ENCODE measurements at places on chromosomes 11 and 22.

- no peak for DNase-seq
Measured at GRCh38 chr11:7050191-7050590, 29.9 kb downstream of the NLRP14 start.

DNA sequence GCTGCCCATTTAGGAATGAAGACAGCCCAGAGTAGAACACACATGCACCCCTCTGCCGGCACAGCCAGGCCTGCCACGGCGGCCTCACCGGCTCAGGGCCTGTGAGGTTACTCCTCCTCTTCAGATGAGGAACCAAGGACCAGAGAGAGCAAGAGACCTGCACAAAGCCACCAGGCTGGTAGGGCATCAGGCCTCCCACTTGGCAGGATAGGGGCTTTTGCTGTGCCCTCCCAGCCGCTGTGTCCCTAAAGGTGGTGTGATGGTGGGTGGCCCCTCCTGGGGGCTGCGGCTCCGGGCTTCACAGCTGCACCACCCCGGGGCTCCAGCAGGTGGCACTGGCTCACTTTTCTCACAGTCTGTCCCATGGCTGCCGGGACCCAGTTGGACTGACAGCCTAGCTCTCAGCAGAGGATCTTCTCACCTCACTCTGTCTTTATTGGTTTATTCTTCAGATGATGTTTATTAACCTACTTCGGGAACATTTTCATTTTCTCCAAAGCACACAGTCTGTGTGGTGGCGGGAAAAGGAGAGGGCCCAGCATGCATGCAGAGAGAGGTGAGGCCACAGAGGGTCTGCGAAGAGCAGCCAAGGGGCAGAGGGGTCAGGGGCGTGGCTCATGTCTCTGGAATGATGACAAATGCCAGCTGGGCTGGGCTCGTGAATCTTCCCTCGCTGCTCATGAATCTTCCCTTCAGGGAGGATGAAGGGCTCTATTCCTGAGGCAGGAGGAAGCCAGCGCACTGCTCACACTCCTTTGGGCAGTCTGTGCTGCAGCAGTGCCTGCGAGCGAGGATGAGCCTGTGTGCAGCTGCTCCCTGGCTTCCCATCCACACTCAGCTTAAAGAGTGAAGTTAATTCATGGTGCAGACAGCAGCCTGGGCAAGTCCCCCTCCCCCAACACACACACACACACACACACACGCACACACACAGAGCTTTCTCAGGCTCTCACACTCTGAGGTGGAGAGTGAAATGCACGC is 101.1 kb upstream of the PITPNB start:
- DNase-seq, result no peak

- no peak for DNase-seq
Measured at GRCh38 chr11:87897921-87898320, 277.3 kb downstream of the RAB38 start.

DNA sequence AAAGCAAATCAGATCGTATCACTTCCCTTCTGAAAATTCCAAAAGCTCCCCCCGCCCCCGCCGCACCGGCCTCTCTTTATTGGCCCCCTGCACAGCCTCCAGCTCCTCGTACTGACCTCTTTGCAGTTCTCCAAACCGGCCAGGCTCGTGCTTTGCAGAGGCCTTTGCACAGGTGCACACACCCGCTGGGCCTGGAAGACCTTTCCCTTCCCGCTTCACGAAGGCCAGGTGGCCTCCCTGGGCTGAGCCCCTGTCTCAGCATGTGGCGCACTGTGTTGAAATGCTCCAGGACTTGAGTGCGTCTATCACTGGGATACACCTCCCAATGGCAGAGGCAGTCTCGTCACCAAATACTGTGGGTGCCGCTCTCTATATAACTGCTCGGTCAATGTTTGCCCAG is 13.2 kb upstream of the ADA2 start:
- no peak for DNase-seq

GRCh38 chr22:48628891-48629543 is 1198.7 kb downstream of the BRD1 start:
- no peak for DNase-seq

DNA sequence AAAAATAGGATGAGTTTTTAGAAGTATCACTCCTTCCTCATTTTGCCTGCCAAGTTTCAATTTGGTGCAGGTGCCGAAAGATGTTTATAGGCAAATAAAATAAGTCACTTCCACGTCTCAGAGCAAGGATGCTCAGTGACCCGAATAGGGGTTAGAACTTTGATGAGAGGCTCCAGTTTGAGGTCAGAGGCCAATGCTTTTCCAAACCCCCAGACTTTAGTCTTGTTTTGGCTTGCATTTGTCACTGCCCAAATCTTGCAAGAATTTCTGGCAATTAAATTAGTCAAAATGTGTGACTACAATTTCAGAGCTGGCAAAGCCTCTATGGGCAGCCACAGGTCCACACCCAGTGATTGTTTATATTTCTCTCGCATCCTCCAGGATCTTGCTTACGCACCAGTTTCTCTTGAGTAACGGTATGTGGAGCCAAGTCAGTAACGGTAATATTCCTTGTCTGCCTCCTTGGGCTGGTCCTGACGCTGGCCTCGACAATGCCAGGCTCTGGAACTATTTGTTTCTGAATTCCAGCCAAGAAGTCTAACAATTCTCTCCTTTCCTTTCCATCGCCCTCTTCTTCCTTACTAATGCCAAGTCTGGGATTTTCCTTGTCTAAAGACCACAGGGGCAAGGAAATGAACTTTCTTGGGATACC is 9.9 kb upstream of the NUP160 start:
- DNase-seq, result no peak

- DNase-seq, result no peak
Measured at GRCh38 chr22:36900225-36900624, 13.2 kb upstream of the CSF2RB start.

- DNase-seq, result no peak
Measured at GRCh38 chr11:62889484-62890437, 9.1 kb downstream of the SLC3A2 start.

DNA sequence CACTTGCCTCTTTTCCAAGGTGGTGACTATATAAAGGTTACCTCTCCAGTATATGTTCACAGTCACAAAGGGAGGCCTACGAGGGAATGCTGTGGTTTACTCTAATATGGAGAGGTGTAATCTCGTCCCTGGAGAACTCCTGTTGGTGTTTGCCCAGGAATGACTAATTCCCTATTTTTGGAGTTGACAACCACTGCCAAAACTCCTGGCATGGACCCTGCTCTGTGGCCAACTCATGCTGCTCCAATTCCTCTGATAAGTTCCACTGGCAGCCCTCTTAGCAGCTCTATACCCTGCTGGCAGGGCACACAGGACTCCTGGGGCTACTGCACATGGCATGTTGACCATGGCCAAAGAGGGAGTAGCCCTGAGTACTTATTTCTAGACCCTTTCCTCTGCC is 418.7 kb upstream of the ANO5 start:
- DNase-seq, result no peak

- DNase-seq, result peak; percentile 32
Measured at GRCh38 chr11:122808478-122808869, 29.8 kb upstream of the CRTAM start.

DNA sequence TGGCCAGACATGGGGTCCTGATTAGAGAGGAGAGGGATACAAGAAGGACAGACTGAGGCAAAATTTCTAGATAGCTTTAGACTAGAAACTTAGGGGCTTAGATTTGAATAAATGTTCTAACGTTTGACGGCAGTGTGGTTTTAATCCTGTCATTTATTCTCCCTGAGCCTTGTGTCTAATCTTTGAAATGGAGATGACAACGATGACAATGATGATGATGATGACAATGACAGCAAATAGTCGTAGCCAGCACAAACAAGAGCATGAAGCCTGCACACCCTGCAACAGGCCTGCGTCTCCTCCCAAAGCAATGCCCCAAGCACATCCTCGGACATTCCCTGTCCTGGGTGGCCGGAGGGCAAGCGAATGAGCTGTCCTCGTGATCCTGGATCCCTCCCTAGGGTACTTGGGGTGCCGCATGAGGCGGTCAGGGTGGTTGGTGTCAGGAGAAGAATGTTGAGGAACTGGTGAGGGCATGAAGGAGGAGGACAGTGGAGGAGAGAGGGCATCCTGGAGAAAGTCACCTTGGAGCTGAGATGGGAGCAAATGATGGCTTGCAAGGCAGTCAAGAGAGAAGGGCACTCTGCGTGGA is 502.1 kb upstream of the B3GAT1 start:
- no peak for DNase-seq

DNA sequence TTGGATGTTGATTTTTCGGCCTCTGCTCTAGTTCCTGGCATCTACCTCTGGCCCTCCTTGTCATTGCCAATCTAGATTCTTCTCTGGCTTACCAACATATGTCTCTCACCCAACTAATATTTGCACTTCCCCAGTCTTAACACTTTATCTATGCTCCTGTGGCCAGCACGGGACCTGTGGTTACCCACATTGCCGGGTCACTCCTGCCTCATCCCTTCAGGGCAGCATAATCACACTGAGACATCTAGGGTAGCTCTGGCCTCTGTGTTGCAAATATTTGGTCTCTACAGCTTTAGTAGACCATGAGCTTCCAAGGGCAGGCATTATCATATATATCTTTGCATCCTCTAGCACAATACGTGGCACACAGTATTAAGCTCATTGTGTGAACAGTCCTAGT is 182.0 kb upstream of the ARHGAP20 start:
- no peak for DNase-seq

- DNase-seq, result no peak
Measured at GRCh38 chr22:17946662-17947367, 77.5 kb downstream of the MICAL3 start.

- peak; percentile 3 for DNase-seq
Measured at GRCh38 chr11:79902493-79902892, 461.7 kb upstream of the TENM4 start.

- no peak for DNase-seq
Measured at GRCh38 chr11:32056438-32056837, 34.4 kb upstream of the RCN1 start.

- DNase-seq, result no peak
Measured at GRCh38 chr11:32893343-32894148, 935 bp downstream of the QSER1 start.

- no peak for DNase-seq
Measured at GRCh38 chr11:5348551-5349194, 2.6 kb upstream of the OR51B6 start.

All from non-pigmented ciliary epithelial cell (primary cell).